ENCODE measurements at places on chromosomes 7 and 10.

GRCh38 chr10:11706895-11707567, 35.2 kb upstream of the ECHDC3 start:
- no peak for DNase-seq

- no peak for DNase-seq
These were observed 332.1 kb downstream of the WDR11 start for GRCh38 chr10:121183236-121183635.

DNA sequence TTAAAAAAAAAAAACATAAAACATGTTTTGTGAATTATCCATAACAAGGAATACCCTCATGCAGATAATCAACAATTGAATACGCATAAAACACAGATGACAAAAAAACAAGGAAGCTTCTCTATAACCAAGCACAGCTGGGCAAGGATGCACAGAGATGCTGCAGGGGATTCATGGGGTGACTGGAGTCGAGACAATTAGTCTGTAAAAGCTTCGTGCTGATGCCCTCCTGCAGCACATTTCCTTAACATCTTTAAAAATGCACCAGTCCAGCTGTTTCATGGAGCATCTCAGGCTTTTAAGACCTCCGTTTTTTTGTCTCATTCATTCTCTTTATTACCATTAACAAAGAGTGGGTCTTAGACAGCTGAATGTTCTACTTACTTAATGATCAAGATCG, 794.0 kb upstream of the C7orf33 start:
- DNase-seq, result no peak

- no peak for DNase-seq
These were observed 194.4 kb downstream of the MYOF start for GRCh38 chr10:93287775-93288174.

DNA sequence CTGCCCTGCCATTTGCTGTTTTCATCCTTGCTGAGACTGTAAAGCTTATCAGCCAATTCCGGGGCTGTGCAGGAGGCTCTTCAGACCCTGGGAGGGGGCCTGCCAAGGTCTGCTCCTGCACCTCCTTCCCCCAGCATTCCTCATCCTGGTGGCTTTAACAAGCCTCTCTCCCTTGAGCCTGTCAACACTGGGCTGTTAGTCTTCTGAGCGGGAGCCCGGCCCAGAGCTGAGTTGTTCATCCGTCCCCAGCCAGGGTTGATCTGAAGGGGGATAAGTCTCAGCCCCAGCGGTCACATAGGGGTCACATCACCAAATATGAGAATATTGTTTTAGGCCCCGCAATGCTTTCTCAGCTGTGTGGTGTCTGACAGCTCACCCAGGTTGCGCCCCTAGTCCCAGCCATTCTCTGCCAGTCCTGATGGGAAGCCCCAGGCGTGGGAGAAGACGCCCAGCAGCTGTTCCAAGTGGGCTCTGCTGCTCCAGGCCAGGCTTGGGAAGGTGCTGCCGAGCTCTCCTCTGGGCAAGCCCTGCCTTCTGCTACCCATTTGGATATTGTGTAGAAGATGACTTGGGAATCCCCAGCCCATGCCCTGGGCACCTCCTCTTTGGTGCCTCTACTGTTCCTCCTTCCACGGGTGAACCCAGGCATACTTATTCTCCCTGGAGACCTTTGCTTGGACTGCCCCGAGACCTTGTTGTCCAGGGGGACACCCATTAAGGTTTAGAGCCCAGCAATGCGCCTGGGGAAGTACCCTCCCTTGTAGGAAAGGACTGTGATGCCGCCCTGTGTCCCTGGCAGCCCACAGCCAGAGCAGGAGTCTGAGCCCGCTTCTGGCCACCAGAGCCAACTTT, 23.5 kb upstream of the TRIM8 start:
- DNase-seq, result no peak

DNA sequence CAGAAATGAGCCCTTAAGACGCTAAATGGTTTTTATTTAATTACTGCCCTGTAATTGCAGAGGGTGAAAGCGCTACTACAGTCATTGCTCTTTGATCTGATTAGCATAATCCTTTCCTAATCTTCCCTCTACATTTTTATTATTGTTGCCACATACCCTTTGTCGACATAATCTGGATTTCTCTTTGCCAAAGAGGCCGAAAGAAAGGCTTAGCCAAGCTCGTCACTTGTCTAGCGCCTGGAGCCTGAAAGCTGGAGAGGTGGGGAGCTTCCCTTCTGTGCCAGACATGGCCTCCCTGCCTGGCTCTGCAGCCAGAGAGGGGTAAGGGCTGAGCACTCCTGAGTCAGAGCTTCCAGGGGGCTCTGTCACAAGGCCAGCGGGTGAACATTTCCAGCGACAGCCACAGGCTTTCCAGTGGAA, 145.9 kb downstream of the PRKAG2 start:
- DNase-seq, result no peak

GRCh38 chr7:64606385-64606784, 43.5 kb upstream of the ZNF680 start:
- no peak for DNase-seq

GRCh38 chr7:45159296-45159695, 1.7 kb downstream of the RAMP3 start:
- no peak for DNase-seq

- DNase-seq, result no peak
These were observed 845.7 kb upstream of the POT1 start for GRCh38 chr7:125775317-125775716.

DNA sequence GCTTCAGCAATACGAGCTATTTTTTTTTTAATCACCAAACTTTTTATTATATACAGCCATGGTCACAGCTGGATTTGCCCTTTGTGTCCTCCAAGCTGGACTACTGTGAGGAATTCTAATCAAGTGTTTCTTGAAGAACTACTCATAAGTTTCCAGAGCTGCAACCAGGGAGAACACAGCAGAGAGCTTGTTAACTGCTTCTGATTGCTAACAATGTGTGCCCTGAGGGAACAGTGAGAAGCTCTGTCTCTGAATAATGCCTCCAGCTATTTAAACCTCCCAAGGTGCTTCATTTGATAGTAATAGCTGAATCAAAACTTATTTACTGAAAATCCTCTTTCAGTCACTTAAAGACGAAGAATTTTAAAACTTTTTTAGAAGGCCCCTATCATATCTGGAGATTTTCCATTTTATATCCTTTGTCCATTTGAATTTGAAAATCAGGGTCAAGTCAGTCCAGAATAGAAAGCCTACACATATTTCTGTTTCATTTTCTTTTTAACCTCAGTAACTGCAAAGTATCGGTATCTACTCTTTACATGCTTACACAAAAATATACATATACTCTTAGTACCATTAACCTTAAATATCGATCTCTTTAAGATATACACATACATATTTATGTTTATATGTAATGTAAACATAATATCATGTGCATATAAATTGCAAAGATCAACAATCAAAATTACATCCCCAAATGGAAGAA, 1024.2 kb downstream of the GRM8 start:
- no peak for DNase-seq

DNA sequence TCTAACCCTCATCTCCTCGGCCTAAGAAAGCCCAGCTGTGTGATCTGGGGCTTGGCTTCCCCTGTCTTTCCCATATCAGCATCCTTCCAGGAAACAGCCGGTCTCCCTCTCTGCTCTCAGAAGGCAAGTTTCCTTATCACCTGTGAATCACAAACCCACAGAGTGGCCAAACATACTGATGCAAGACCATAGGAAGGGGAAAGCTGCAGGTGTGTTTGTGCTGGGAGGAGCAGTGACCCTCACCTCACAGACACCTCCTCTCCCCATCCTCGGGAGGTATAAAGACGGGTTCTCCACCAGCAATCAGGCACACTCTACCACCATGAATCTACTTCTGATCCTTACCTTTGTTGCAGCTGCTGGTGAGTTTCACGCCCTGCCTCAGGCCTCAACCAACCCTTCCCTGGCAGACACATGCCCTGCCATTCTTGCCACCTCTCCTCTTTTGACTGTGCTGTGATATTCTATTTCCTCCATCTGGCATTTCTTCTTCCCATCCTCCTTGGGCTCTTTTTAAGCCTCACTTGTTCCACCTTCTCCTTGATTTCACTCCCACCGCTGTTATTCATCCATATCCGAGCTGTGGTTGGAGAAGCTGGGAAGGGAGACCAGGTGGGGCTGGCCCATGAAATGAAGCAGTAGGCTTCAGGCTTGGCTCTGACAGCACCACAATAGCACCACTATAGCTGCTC, at the start of gene PRSS2:
Gene PRSS2, plus strand, starts transcription at position 310 of the 692 bp plus-strand sequence. Its CDS starts 13 bp downstream, at position 323.
- DNase-seq, result no peak

DNA sequence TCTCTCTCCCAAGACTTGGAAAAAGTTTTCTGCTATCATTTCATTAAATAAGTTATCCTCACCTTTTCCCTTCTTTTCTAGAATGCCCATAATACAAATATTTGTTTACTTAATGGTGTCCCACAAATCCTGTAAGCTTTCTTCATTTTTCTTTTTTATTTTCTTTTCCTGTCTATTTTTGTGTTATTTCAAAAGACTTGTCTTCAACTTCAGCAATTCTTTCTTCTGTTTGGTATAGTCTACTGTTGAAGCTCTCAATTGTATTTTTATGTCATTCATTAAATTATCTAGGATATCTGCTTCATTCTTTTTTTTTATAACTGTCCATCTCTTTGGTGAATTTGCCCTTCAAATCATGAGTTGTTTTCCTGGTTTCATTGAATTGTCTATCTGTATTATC, 25.1 kb upstream of the PLA2G12B start:
- no peak for DNase-seq

- DNase-seq, result no peak
These were observed 139.3 kb upstream of the CDK13 start for GRCh38 chr7:39810710-39811109.

- DNase-seq, result no peak
These were observed 71.9 kb downstream of the WAC start for GRCh38 chr10:28604567-28605536.

- DNase-seq, result no peak
These were observed 45.5 kb upstream of the DMBT1 start for GRCh38 chr10:122515022-122515424.

DNA sequence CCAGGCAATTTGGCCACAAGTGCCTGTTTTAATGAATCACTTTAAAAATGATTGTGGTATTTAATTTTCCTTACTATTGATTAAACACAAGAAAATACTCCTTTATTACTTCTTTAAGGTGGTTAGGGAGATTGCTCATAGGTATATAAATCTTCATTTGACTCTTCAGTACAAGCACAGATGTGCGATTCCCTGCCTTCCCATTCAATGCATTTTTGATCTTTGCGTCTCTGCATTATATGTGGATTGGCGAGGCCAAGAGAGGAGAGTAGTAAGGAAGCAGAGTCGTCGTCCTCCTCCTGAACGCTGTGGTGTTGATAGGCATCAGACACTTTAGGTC, 683.7 kb downstream of the LRMDA start:
- DNase-seq, result no peak

- DNase-seq, result peak; percentile 90
These were observed 3.7 kb downstream of the ABHD11 start for GRCh38 chr7:73734619-73735527.

- DNase-seq, result no peak
These were observed 32.0 kb downstream of the NRAP start for GRCh38 chr10:113631684-113632367.

- no peak for DNase-seq
These were observed 75.2 kb downstream of the PARD3 start for GRCh38 chr10:34739915-34740314.

DNA sequence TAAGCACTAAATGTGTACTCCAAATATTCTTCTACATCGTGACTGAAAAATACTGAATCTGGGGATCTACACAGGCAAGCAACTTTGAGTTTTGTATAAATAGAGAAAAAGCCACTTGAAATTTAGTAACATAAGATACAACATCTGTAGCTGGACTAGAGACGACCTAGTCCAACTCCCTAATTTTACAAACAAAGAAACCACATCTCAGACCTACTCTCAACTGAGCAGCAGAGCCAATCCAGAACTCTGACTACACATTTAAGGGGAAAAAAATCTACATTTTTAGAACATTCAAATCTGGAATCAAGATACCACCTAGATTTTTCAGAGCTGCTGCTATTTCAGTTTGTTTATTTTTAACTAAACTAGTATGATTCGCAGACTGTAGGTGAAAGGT, 88.9 kb downstream of the CABCOCO1 start:
- no peak for DNase-seq

DNA sequence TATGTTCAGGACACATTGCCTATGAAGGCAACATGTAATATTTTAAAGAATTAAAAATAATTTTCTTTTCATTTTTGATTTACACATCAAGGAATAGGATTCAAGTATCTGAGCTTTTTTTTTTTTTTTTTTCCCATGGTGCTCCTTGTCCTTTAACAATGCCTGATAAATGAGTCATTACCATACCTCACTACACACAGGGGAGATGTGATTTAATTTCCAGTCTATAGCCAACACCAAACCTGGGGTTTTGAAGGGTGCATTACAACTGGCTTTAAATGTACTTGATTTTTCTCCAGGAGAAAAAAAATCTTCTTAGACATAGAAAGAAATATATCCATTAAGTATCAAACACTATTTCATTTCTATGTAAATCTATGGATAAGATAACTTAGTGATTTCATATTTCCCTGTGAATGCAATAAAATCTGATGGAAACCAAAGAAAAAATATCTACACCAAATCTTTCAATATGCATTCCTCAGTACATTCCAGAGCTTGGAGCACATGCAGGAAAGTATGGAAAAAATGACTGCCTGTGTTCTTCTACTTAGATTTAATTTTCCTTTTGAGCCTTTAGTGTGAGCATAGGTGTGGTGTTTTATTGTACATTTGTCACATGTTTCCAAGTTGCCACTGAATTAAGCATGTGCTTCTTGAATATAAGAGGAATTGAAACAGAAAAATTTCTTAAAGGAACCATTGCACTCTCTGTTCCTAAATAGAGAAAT, 204.8 kb upstream of the MEOX2 start:
- DNase-seq, result no peak

DNA sequence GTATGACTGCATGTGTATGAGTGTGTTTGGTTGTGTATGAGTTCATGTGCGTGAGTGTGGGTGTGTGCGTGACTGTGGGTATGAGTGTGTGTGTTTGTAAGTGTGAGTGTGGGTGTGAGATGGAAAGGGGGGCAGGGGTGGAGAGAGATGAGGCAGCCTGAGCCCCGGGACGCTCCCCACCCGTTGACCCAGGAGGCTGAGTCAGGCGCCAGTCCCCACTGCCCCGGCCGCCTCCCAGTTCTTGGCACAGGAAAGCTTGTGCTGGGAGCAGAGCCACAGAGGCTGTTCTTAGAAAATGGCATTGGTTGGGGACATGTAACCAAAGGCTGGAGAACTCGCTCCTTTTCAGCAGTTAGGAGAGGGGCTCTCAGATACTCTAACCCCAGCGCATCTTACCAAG, 27.8 kb upstream of the NUB1 start:
- DNase-seq, result no peak

- no peak for DNase-seq
These were observed 1246.6 kb upstream of the LRRN3 start for GRCh38 chr7:109844362-109844761.

DNA sequence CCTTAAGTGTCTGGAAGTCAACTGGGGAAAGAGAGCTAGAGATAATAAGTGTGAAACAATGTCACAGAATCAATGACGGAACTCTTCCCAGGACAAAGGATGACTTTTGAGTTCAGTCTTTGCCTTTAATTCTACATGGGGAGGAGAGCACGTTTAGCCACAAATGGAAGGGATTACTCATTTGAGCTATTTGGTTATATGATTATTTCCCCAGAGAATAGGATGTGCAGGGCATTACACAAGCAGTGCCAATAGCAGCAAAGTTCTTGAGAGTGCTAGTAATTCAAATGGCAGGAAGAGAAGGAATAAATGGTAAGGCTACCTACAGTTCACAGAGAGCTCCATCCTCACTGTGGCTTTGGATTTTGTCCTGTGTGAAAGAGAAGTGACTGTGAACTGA, 6.0 kb downstream of the EGFR start:
- DNase-seq, result no peak

GRCh38 chr7:84009782-84010181, 184.8 kb downstream of the SEMA3A start:
- no peak for DNase-seq
